ENCODE measurements at places on chromosomes 11 and 22.
A peak's percentile ranks its signal among the peaks of the same experiment; 100 is the strongest.

DNA sequence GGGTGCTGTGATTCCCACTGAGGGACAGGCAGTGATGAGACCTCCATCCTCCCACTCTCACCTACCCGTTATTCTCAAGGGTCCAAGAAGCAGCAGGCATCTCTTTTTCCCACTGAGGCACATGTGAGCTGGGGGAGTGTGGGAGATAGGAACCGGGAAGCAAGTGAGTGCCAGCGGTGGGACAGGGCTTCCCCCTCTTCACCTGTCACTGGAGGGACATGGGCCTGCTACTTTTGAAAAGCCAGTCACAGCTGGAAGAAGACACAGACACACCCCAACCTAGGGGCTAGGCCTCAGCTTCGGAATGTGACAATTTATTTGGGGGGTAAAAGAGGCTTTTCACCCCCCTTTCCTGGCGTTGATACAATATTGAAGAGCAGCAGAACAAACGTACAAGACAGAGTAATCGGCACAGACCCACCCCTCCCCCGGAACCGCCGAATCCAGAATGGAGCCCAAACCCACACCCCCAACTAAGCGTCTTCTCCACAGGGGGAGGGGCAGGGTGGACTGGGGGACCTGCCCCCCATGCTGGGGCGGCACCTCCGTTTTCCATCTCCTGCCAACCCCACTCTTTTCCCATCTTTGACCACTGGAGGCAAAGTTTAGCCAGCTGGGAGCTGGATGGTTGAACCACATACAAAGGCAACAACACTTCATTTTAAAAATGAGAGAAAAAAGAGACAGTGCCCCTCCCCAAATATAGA, 10.7 kb downstream of the CBX6 start:
- no peak for DNase-seq

DNA sequence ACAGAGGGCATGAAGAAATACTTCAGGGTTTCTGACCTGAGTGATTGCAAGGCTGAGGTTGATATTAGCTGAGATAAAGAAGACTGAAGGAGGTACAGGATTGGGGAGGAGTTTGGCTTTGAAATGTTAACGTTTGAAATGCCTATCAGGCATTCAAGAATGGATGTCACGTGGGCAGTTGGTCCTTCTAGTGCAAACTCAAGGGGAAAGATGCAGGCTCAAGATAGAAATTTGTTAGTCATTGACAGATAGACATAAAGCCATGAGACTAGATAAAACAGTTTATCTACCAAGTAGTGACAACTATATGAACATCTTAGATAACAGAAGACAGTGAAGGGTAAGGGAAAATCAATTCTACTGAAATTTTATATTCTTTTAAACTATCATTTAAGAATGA, 23.1 kb downstream of the TTC17 start:
- DNase-seq = no peak

DNA sequence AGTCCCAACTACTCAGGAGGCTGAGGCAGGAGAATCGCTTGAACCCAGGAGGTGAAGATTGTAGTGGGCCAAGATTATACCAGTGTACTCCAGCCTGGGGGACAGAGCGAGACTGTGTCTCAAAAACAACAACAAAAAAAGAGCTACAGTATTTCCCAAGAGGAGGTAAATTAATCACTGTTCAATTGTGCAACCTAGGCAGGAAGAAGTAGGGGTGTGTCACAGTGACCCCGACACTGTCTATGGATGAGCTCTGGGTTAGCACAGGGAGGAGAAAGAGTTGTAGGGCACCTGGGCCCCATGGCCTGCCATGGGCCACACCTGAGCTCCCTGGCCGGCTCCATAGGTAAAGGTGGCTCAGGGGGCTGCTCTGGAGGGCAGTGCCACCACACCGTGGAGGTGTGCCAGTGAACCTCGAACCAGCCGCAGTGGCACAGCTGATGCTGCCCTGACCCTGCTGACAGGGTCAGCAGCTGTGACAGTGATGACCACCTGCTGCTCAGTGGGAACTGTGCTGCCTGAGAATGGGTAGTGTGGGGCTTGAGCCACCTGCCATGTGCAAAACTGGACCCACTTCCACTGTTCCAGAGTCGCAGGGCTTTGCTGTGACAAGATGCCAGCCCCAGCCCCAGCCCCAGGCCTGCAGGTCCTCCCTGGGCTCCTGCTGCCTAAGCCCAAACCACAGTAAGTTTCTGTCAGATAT, 84.0 kb upstream of the PITPNB start:
- DNase-seq = no peak

DNA sequence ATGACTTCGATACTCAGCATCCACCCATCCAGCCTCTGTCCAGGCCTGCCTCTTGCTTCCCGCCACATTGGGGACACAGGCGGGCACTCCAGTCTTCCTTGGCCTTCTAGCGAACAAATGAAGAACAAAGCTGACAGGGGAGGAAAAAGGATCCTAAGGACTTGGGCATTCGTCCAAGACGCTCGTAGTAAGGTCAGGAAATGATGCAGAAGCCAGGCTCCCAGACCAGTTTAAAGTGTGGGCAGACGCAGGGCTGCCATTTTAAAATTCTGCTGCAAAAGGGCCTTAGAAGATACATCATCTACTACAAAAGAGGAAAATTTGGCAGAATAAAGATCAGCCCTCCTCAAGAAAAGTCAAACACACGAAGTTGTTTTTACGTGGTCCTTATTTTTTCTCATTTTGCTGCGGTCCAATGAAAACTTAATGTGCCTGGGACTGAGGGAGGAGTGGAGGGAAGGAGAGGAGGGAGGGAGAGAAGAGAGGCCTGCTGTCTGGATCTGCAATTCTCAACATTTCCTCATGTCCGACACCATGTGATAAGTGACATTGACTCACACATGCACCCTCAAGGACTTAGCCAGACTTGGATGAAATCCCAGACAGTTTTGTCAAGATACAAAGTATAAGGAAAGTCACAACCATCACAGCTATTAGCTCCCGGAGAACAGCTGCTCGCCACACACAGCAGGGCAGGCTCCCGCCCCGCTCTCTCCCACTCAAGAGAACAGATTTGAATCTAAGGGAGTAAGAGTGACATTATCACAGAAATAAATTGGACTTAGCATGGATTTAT, 5.7 kb downstream of the DNAL4 start:
- peak; percentile 86 for DNase-seq

GRCh38 chr11:13883042-13883441, 79.5 kb upstream of the SPON1 start:
- no peak for DNase-seq

DNA sequence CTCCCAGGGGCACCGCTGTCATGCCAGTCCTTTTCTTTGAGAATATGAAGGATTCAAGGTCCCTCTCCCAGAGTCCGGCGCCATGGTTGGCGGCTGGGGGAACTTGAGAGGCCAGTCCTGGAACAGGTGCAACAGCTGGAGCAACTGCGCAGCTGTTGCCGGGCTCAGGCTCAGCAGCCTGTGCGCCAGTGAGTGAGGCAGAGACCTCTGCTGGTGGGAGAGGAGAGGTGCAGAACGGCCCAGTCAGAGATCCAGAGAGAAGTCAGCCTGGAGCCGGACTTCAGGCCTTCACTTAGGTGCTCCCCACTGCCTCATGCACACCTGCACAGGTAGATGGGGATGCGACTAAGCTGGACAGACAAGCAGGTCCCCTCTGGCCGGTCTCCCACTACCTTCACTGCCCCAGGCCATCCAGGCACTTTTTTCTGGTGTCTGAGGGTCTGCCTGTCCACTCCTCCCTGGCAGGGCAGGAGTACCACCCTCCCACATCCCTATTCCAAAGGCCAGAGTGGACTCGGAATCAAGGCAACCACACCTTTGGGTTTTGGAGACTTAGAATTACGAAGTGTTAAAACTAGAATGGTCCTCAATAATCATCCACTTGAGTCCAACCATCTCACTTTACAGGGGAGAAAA, 4.6 kb downstream of the CHRDL2 start:
- DNase-seq = peak; percentile 57

- no peak for DNase-seq
These were observed 43.9 kb upstream of the ANGPTL5 start for GRCh38 chr11:101960231-101960630.

DNA sequence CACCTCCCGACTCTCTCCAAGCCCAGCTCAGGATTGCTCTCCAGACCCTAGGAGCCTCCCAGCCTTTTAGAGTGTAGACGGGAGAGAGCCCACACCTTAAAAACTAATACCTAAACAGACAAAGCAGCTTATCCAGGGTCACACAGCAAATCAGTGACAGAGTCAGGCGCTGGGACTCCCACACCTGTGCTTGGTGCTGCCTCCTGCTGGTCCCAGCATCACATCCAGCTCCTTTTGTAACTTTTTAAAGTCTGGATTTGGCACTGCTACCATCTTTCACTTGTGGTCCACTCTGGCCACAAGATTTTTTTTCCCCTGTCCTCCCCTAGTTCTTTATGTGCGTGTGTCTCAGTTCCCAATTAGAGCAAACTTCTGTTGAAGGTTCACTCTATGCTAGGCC, 4.7 kb downstream of the ANO1 start:
- DNase-seq = no peak

- peak; percentile 32 for DNase-seq
These were observed 53.5 kb downstream of the TEAD1 start for GRCh38 chr11:12727563-12728211.

DNA sequence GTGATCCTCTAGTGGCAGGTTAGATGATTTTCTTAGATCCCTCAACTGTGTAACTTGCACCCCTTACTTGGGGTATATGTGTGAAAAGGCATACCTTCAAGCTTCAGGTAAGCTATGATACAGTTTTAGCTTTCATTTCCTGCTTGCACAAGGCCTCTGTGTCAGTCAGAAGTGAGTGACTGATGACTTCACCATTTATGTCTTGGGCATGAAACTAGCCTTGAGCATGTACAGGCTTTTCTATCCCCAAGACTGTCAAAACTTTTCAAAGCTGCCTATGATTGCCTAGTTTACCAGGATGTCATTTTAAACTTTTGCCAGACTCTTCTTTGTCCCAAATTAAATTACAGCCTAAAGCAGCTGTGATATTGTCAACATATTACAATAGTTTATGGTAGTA, 286.1 kb upstream of the CNTN5 start:
- no peak for DNase-seq

- no peak for DNase-seq
These were observed 13.9 kb downstream of the HDHD5 start for GRCh38 chr22:17145021-17145680.

GRCh38 chr22:37472418-37473006, 13.7 kb downstream of the MFNG start:
- DNase-seq = no peak

- no peak for DNase-seq
These were observed 19.5 kb upstream of the RASSF10 start for GRCh38 chr11:12989428-12990161.

- peak; percentile 75 for DNase-seq
These were observed 6.9 kb downstream of the DPAGT1 start for GRCh38 chr11:119094816-119095065.

- no peak for DNase-seq
These were observed 18.2 kb upstream of the MUC5AC start for GRCh38 chr11:1139441-1140083.

- peak; percentile 61 for DNase-seq
These were observed 12.7 kb downstream of the GTPBP1 start for GRCh38 chr22:38718414-38718813.

DNA sequence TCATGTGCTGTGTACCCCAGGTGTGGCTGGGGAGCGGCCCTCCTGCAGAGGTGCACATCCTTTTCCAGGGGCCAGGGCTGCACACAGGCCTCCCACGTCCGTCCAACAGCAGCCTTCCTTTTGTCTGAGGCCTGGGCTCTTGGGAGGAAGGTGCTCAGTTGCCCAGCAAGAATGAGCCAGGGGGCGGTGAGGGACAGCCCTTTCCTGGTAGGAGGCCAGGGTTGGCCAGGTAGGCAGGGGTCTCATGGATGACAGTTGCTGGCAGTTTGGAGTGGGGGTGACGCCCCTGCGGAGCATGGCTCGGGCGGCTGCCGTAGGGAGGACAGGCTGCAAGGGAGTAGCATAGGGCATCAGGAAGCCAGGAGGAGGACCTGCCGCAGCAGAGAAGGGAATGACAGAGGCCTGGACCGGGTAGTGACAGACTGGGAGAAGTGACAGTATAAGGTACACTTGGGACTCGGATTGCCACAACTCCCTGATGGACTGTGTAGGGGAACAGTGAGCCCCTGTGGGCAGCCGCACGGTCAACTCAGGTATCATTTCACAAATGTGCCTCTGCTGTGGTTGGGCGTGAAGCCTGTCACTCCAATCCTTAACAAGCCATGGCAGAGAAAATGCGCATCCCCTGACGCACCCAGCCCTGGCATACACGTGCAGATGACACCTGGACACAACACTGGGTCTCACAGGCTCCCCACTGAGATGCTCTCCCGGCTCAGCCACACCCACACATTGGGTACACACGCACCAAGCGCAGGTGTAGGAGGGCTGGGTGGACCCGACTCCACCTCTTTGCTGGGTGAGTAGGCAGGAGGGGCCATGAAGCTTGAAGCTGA, 79.7 kb downstream of the DGCR2 start:
- no peak for DNase-seq

DNA sequence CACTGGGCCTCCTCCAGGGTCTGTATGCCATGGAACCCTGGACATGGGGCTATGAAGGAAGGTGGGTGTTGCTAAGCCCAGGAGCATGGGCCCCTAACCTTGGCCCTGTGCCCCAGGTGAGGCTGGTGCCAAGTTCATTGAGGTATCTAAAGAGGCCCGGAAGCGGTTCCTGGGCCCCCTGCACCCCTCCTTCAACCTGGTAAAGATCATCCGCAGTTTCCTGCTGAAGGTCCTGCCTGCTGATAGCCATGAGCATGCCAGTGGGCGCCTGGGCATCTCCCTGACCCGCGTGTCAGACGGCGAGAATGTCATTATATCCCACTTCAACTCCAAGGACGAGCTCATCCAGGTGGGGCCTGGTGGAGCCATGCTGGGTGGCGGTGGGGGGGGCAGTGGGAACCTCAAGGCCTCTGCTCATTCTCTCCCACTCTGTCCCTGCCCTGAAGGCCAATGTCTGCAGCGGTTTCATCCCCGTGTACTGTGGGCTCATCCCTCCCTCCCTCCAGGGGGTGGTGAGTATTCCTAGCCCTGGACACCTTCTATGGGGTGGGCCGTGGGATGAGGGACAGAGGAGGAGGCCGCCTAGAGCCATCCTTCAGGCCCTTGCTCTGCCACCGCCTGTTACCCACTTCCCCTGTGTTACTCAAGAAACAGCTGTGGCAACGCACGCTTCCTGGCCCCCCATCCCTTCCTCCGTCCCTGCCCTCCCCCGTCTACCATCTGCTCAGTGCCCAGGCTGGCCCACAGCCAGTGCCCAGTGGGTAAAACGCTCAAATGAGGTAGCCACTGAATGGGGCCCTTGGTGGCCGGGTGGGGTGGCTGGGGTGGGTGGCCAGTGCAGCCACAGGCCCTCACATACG, 3.0 kb downstream of the PNPLA2 start:
- DNase-seq = no peak

DNA sequence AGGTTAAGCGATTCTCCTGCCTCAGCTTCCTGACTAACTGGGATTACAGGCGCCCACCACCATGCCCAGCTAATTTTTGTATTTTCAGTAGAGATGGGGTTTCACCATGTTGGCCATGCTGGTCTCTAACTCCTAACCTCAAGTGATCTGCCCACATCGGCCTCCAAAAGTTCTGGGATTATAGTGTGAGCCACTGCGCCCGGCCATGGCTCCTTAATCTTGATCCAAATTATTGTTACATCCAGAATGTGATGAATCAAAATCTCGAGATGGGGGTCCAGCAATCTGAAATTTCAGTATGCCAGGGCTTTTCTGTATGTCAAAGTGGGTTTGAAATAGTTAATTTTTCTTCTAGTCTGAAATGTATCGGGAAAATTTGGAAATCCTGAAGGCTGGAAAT, 3.7 kb downstream of the RPL27A start:
- no peak for DNase-seq

Data from fibroblast of skin of right quadriceps (primary cell).